Smooth muscle cell of the brain vasculature (primary cell): ENCODE measurements at places on chromosomes 4 and X.

DNA sequence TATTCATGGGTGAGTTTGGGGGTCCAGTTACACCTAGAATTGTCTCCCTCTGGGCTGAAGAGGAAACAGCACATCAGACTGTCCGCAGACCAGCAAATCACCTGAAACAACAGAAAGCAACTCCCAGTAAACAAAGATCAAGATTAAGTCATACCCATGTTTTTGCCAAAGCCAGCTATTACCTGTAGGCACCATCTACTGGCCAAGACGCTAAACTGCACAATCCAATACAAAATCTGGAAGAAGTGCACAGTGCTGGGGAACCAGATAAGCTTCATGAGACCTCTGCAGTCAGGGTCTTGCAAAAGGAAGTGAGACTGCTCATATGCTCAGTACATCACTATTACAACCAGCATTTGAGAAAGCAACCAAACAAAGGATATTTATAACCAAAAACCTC, 157.5 kb upstream of the ITM2A start:
- no peak for DNase-seq

DNA sequence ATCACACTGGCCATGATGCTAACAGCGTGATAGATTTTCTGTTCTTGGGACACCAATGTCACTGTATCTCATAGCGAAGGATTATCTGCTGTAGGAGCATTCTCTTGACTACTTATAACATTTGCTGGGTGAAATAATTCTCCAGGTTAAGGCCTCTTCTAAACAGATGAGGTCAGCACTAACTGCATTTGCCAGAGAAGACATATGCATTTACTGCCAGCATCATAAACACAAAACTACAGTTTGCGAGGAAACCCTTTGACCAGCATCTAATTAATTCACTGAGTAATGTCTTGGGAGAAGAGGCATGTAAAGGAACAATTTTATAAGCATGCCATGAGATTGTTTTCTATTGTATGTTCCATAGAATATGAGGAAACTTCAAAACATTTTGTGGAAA, 13.9 kb downstream of the TBC1D1 start:
- no peak for DNase-seq

DNA sequence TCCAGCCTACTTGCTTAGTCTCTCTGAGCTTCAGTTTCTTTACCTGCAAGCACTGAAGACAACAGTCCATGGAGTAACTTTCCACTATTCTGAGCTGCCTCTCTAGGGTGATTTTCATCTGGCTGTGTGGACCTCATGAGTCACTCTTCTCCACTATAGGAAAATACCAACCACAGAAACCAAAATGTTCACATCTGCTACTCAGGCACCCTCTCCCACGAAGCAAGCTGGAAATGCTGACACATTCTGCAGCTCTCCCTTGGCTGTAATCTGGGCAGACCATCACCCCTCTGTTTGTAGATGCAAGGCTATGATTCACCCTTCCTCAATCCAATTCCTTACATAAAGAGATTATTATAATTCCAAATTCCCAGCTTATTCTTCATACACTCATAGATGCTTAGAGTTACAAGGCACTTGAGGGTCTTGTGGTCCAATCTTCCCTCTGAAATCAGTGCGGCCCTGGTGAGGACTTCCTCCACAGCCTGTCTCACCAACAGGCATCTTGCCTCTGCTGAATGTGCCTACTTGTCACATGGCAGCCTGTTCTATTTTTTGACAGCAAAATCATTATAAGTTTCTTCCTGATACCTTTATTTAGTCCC, 97.0 kb upstream of the LNX1 start:
- DNase-seq = peak; percentile 89

GRCh38 chr4:54942721-54943120, 182.7 kb downstream of the KDR start:
- DNase-seq = no peak

DNA sequence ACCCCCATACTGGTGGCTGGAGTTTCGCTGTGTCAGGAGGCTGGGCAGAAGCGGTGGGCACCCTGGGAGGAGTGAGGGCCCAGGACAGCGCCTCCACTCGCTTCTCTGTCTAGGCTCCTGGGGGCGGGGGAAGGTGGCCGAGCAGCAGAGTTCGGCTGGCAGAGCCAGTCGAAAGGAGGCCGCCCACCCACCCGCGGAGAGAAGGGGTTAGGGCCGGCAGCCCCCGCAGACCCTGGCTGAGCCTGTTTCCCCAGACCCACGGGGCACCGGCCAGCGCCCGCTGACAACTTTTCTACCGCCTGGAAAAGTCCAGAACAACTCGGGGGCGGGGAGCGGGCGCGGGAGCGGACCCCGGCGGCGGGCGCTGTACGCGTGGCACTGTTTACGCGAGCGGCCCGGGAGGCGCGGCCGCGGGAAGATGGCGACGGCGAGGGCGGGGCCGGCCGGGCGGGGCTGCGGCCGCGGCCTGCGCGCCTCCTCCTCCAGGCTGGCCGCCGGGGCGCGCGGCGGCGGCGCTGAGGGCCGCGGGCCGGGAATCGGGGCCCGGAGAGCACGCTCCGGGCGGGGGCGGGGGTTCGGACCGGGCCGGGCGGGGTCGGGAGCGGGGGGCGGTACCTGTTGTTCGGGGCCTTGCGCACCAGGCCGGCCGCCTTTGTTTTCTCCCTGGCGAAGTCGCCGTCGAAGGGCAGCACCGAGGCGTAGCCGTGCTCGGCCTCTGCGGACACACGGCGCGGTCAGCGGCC, 628 bp downstream of the MXD4 start:
- DNase-seq = no peak

DNA sequence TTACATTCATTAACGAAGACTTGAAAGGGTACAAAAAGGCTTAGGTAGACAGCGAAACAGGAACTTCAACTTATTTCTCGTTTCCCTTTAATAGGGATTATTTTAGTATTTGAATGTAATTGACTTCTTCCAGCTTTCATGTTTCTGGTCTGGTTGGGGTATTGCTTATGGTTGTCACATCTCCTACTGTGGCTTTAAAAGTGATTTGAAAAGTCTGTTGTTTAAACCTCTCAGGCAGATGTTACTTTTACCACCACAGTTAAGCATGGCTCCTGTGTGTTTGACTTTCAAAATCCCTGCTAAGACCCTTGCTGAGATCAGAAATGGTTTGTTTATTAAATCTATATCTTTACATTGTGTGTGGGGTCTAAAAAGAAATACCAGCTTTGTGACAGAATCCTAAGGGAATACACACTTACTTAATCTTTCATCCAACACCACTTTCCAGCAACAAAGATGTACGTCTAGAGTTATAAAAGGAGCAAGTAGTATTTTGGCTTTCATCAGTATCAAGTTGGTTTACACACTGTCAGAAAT, 661.2 kb downstream of the FAT4 start:
- no peak for DNase-seq

DNA sequence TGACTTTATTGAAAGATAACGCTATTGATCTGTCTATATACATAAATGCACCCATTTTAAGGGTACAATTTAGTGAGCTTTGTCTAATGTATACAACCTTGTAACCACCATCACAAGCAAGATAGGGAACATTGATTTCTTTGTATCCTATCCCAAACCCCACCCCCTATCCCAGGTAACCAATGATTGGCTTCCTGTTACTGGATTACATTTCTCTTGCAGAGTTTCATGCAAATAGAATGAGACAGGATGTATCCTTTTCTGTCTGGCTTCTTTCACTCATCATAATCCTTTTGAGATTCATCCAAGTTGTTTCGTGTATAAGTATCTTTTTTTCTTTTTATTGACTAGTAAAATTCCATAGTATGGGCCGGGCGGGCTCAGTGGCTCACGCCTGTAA, 1.6 kb upstream of the GRIPAP1 start:
- no peak for DNase-seq

DNA sequence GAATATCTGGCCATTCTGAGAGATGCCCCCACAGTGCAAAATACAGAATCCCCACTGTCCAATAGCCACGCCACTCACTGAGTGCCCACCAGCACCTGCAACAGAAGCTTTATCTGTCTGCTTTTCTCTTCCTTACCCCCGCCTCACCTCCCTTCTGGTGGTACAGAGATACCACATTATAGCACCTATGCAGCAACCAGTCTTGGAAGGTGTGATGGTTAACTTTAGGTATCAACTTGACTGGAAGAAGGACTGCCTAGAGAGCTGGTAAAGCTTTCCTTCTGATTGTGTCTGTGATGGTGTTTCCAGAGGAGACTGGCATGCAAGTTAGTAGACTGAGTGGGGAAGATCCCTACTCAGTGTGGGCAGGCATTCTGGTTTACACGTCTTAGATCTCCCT, 61.8 kb upstream of the TXK start:
- no peak for DNase-seq

DNA sequence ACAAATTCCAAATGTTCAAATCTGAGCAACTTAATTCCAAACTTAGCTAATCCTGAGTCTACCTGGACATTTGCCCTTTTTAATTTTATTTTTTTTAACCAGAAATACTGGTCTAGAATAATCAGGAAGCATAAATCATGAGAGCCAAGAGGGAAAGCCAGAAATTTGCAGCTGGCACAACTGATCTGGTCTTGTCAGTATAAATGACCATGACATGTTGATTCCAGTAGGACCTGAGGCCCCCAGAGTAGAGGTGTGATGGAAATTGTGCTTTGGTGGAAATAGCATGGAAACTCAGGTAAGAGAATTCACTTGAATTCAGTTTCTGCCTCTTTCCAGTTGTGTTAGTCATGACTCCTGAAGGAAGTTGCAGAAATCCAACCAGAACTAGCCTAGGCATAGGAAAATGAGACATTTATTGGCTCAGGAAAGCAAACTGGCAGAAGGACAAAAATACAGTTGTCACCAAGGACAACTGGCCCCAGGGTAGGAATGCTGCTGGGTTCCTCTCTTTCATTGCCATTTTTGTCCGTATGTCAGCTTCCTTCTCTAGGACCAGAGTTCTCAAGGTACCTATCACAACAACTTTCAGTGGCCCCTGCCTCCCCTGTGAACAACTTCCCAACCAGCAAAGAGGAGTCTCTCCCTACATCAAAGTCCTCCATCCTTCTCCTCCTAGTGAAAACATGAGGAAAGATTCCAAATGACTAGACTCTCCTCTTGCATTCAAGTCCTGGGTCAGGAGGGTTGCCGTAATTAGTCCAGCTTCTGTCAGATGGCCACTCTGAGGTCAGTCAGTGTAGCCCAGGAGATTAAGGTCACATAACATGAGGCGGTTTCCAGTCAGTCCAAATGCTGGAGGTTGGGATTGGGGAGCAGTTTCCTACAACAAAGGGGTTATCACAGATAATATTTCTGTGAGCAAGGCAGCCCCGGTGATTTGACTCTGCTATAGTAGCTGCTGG, 29.3 kb upstream of the MYOZ2 start:
- DNase-seq = no peak

DNA sequence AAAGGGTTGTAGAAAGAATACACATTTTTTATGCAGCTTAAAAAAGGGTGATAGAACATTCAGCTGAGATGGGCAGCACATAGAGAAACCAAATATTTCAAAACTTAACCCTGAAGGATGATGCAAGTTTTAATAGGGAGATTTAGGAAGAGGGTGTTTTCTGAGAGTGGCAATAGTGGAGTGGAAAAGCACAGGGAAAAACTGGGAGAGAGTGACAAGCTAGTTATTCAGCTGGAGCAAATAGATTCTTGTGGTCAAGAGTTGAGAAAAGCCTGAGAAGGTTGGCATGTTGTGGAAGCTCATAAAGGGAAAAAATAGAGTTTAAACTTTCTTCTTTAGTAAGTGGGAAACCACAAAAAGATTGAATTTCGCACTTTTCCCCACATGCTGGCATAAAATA, 359.6 kb upstream of the PITX2 start:
- DNase-seq = no peak

DNA sequence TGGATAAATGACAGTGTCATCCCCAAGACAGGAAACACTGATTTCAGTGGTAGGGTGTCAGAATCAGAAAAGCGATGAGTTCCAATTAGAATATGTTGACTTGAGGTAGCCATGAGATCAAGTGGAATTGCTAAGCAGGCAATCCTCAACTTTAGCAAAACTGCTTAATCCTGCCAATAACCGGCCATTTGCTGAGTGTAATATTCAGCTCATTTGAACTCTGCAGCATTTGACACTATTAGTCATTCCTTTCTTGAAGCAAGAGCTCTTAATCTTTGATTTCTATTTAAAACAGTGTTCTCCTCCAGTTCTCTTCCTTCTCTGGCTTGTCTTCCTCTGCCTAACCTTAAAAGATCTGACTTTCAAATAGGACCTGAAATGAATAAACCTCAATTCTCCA, 68.7 kb upstream of the DCLK2 start:
- no peak for DNase-seq

DNA sequence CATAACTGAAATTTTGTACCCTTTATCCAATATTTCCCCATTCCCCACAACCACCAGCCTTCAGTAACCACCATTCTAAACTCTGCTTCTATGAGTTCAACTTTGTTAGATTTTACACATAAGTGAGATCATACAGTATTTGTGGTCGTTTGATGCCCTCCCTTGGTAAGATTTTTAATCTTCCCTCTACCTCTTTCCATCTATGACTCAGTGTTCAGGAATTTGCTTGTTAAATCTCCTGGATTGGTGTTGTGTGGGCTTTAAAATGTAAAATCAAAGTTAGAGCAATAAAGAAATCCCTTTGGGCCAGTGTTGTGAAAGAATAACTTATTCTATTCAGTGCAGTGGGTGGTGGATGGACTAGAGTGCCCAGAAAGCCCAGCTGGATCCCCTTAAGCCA, 37.4 kb downstream of the SLC16A2 start:
- DNase-seq = no peak

DNA sequence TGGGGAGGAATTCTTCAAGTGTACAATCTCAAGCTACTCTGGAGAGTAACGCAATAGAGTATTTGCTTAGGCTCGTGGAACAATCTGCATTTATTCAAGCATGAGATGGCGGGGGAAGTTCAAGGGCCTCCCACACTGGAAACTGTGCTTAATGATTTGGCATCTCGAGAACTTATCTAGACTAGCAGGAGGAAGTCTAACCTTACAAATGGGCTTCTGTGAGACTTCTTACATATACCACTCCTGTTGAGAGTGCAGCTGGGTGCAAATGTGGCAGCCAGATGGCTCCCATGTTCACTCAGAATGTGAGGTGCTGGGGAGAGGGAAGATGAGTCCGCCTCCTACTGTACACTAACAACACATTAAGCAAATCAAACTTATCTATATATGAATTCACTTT, 29.3 kb upstream of the PTPN13 start:
- DNase-seq = no peak

- DNase-seq = no peak
Observed at GRCh38 chr4:18859468-18859867, 837.9 kb upstream of the LCORL start.

GRCh38 chrX:40933706-40934425, 151.4 kb upstream of the USP9X start:
- no peak for DNase-seq
